ENCODE measurements at places on chromosomes 3 and 15.

- DNase-seq = no peak
Observed at GRCh38 chr15:99073008-99073717, 31.7 kb upstream of the SYNM start.

DNA sequence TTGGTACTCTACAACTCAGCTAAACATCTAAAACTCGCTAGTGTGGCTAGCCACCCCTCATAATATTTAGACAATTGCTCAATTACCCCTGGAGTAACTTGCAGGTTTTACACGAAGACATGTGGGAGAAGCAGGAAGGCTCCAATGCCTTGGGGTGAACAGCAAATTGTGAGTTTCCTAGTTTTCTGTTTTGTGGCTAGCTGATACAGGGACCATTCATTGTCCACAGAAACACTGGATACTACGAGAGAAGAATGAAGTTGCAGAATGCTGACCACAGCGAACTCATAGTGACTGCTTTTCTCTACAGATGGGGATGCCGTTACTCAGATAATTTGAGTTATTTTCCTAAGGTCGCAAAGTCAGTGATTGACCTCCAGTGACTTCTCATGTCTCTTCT lies 212.9 kb downstream of the P3H2 start:
- no peak for DNase-seq

GRCh38 chr3:13268961-13269441 lies 151.1 kb downstream of the NUP210 start:
- DNase-seq = no peak

GRCh38 chr15:69531665-69532027 lies 79.0 kb downstream of the RPLP1 start:
- DNase-seq = no peak

DNA sequence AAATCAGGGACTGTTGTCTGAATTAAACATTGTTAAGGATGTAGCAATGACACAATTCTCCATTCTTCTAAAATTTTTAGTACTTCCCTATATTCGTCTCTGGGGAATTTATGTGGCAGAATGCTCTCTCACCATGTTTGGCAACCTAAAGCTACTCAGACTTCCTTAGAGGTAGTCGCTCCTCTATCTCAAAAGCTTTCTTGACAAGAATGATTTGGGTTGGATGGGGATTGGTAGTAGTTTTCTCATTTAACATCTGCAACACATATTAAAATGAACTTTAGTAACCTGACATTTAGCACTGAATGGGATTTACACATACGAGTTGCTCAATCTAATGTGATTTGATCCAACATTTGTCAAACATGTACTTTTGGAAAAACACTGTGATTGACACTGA lies 233.3 kb downstream of the RBMS3 start:
- no peak for DNase-seq

GRCh38 chr3:121462565-121462964 lies 83.2 kb downstream of the POLQ start:
- DNase-seq = no peak

GRCh38 chr15:72195101-72195511 lies 2.5 kb downstream of the GRAMD2A start:
- no peak for DNase-seq

GRCh38 chr15:61169904-61170695 lies 59.0 kb downstream of the RORA start:
- no peak for DNase-seq

DNA sequence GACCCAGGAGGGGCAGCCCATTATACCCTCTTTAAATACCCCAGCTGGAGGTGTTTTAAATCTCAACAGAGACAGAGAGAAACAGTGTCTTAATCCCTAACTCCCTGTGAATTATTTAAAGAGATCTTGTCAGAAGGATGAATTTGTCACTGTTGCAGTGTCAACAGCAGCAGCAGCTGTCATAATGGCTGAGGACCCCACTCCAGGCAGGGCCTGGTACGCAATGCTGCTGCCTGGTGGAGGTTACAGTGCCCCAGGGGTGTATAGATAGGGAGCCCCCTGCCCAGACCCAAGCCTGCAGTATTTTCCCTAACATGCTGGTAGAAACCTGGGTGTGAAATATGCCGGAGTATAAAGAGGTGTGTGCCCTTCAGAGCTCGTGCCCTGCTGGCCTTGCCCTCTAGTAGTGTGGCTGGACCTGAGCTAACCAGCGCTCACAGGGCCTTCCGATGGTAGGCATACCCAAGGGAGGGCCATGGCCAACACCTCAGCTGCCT lies 143.0 kb downstream of the EPHB1 start:
- no peak for DNase-seq

GRCh38 chr15:60718661-60719069 lies 239.7 kb upstream of the ICE2 start:
- DNase-seq = no peak

GRCh38 chr3:183564046-183564445 lies 8.5 kb upstream of the KLHL6 start:
- DNase-seq = no peak

DNA sequence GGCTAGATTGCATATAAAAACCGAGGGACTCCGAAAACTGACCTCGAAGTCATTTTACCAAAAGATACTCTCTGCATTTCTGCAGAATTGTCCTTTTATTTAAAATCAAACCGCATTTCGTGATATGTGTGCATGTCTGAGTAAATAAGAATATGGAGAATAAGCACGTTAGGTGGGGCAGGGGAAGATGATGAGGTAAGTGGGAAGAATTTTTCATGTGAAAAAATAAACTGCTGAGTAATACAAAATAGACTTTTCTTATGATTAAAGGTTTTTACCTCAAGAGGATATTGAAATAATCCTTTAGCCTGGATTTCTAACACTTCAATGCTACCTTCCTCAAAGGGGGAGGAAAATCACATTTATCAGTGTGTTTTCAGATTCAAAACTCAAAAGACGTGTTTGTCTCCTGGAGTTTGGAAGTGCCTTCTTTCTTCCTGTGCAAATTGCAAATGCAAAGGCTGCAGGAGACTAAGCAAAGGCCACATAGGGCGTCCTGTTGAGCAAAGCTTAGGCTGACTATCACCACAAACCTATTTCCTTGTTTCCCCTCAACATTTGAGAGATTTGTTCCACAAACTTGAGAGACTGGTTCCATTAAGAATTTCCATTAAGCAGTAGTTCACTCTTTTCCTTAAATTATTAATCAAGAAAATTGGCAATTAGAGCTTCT lies 813.5 kb downstream of the MCTP2 start:
- DNase-seq = no peak
